NCI-H748 treated with DMSO at 0.1 percent for 48 hours (cell line): ENCODE measurements at places on chromosomes 7 and 10.

DNA sequence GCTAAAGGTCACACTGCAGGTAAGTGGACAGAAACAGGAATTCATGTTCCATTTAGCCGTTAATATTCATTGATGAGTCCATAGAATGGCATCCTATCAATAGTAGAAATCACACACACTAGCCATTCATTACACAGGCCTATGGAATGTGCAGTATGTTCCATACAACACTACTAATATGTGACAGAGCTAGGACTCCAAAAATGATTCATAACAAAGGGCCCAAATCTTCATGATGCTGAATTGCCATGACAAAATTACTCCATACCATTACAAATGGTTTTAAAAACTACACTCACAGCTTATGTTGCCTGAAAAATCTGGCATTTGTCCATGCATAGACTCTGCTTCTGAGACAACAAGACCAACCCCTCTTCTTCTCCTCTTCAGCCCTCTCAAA is 549.1 kb downstream of the XPNPEP1 start:
- no peak for DNase-seq

- no peak for DNase-seq
Measured at GRCh38 chr7:13041368-13041988, 354.0 kb downstream of the ARL4A start.

GRCh38 chr10:14477408-14477710 is 146.6 kb upstream of the FRMD4A start:
- DNase-seq: no peak

GRCh38 chr7:120996988-120997345 is 8.5 kb downstream of the CPED1 start:
- no peak for DNase-seq

- peak; percentile 93 for DNase-seq
Measured at GRCh38 chr7:105648561-105649401, 67.5 kb upstream of the EFCAB10 start.

GRCh38 chr10:29876008-29876555 is 183.3 kb downstream of the JCAD start:
- DNase-seq: no peak

DNA sequence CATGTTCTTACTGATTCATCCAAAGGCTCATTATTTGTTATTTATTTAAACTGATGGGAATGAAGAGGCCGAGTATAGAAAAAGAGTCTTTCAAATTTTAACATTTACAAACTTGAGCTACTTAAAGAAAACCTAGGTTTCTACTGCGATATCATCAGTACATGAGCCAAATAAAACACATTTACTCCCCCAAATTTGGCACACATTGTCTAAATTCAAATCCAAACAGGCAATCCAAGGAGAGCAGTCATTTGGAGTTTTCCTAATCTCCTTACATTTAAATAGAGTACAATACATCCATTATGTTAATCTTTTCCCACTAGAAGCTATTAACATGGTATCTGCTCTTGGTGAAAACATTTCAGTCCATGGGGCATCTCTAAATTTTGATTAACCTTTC is 2.2 kb downstream of the NMT2 start:
- DNase-seq: no peak

- DNase-seq: no peak
Measured at GRCh38 chr10:121357401-121357800, 240.8 kb downstream of the FGFR2 start.

DNA sequence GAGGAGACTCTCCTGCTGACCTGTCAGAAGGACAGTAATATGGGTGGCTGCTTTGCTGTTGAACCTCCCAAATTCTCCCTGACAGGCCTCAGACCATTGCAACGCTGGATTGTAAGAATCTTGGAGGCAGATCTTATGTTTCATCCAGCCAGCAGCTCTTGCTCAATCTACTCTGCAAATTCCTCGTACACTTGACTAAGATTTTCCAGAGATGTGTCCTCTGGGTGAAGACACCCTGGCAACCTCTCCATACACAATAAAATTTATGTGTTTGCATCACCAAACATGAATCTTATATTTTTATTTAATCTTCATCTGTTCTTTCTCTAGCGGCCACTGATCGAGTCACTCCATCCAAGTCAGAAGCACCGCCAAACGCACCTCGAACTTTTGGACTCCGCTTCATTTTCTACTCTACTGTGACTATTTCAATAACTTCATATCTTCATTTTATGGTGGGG is 623.1 kb downstream of the ACTR3B start:
- DNase-seq: no peak

DNA sequence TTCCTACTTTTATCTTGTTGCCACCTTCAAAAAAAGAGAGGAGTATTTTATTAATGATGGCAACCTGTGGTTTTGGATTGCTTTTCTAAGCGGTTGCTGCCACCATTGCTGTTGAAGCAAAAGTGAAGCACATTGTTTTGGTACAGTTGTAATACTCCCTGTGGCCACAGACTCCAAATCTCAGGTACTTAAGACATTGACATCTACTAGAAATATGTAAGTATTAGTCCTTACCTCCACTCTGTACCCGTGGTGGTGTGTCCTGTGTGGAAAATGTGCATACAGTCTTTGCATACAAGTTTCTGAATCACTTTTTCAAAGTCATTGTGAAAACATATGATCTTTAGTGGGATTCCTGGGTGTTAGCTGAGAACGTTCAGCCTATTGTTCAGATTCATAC is 85.7 kb downstream of the ANLN start:
- DNase-seq: no peak

DNA sequence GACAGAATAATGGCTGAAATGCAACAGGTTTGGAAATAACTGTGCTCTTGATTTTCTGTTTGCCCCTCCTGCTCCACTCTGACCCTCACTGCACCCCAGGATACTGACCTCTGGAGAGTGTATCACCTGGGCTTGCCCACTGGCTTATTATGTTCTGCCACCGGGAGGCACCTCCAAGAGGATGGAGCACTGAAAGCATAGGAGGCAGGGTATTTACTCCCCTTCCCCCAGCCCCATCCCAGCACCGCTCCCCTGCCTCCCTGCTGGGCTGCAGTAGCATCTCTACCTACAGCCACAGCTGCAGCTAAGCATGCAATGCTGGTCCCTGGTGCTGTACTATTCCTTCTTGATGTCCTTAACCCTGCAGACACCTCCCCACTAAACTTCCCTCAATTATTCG is 26.4 kb downstream of the RAB11FIP2 start:
- DNase-seq: no peak

- DNase-seq: no peak
Measured at GRCh38 chr7:33882040-33882837, 23.1 kb upstream of the BMPER start.

GRCh38 chr7:105760551-105761447 is 115.6 kb downstream of the ATXN7L1 start:
- DNase-seq: no peak

DNA sequence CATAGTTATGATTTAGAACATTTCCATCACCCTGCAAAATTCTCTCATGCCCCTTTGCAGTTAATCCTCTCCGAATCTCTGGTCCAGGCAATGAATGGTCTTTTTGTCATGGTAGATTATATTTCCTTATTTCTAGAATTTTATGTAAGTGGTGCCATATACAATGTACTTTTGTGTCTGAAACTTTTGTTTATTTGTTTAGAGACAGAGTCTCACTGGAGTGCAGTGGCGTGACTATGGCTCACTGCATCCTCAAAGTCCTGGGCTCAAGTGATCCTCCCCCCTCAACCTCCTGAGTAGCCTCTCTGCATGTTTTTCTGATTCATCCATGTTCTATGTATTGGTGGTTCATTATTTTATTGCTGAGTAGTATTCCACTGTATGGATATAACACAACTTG is 23.2 kb upstream of the PDK4 start:
- no peak for DNase-seq

DNA sequence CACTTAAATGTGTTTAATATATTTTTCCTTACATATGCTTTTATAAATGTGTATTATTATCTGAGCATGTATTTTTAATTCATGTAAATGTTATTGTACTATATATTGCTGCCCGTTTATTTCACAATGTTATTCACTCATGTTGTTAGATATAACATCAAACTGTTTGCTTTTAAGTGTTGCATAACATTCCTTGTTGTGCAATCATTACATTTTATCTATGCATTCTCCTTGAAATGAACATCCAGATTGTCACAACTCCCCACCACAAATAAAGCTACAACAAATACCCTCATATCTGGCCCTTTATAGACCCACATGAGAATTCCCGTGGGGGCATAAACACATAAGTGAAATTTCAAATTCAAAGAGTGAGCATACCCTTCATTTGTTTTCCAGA is 264.2 kb downstream of the HPSE2 start:
- DNase-seq: no peak

GRCh38 chr10:89351780-89352597 is 24.2 kb downstream of the IFIT3 start:
- no peak for DNase-seq

DNA sequence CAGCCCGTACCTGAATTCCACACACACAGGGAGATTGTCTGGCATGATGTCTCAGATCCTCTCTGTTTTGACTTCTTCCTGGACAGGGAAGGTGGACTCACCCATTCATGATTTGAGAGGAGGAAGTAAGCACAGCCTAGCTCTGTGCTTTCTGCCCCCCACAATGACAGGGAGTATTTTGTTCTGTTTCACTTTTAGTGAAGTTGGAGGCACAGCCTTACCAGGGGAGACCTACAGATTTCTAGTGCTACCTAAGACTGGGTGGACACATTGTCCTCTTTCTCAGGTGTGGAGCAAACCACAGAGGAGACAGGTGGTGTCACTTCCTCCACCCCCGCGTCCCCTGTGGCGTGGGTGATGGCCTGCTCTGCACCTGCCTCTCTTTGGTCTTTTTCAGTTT is 408.6 kb upstream of the PFKP start:
- no peak for DNase-seq

- DNase-seq: no peak
Measured at GRCh38 chr7:108246227-108246837, 116.2 kb upstream of the LAMB4 start.

DNA sequence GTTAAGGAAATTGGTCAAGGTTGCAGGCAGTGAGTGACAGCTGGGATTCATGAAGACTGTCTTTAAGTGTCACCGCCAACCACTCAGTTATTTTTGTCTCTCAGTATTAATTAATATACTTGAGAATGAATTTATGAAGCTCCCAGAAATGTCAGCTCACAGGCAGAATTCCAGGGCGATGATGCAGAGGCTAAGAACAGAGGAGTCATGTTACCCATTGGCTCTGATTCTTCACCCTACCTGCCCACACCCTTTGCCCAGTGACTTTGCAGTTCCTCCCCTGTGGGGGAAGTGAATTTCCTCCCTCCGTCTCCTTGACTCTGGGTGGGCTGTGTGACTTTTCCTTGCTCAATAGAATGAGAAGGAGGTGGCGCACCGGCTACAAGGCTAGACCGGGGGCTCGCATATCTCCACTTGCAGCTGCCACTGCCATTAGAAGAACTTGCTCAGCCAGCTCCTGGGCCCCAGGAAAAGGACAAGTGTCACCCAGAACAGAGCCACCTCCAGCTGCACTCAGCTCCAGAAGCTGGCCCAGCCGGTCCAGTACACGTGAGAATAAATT is 157.1 kb upstream of the PRKCQ start:
- DNase-seq: no peak

GRCh38 chr10:43380610-43381222 is 9.3 kb downstream of the FXYD4 start:
- DNase-seq: no peak

- DNase-seq: no peak
Measured at GRCh38 chr7:121343302-121343701, 14.5 kb downstream of the WNT16 start.

GRCh38 chr7:116339564-116339963 is 129.2 kb downstream of the TES start:
- DNase-seq: no peak

DNA sequence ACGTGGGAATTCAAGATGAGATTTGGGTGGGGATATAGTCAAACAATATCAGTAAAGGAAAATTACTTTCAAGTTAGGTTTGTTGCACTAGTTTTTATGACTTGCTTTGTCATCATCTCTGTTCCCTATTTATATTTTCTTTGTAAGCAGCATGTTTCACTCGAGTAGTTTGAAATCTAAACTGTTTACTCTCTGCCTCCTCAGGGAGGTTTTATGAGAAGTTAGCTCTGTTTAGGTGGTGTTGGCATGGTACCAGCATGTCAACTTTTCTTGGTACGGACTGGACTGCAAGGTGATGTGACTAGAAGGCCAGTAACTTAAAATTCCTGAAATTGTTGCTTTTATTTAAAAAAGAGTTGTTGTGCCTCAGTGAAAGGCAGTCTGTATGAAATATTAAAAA is 59.2 kb upstream of the MTPN start:
- DNase-seq: peak; percentile 45

- no peak for DNase-seq
Measured at GRCh38 chr7:74325210-74325565, 36.0 kb downstream of the CLIP2 start.

GRCh38 chr10:29377333-29377961 is 88.6 kb downstream of the LYZL1 start:
- DNase-seq: no peak

GRCh38 chr10:1184541-1185430 is 128.6 kb downstream of the WDR37 start:
- no peak for DNase-seq

DNA sequence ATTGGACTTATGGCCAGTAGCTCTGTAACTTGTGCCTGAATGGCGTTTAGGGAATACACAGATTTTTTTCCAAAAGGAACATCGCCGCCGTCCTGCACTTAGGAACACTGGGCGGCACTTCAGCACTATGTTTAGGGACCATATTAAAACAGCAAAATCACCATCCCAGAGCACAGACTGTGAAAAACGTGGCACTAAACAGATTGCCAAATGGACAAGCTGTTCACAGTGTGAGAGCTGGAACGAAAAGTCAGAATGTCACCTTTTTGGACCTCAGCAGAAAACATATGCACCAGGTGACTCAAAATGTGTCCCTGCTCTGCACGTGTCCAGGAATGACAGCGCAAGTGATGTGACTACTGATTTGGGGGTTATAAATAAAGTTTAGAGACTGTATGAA is 87.9 kb downstream of the ODAD2 start:
- no peak for DNase-seq

- no peak for DNase-seq
Measured at GRCh38 chr10:6279540-6280267, 77.0 kb downstream of the PFKFB3 start.

DNA sequence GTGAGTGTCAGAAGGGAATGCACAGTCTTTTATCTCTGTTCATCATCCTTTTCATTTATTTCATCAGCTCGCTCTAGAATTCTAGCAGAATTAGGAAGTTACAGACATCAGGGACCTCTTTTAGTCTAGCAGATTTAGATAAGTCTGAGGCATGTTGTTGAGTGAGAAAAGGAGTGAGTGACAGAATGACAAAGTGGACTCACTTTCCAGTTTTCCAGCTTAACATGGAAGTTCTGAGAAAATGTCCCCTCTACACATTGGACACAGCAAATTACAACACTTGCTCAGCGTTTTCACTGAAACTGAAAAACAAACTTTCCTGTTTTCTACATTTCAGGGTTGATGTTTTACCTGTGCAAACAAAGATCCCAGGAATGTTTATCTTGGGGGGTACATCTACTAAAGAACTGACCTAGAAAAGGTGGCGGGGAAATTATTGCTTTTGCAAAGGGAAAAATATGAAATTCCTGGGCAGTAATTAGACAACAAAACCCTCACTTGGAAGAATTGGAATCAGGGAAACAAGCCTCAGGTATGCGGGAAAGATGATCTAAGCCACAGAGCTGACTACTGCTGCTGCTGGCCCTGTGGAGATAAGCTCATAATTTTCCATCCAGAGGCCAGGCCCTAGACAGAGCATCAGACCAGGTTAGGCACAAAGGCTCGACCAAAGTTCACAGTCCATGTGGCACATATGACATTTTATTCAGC is 14.6 kb upstream of the CYP3A5 start:
- DNase-seq: no peak
